GM12878 (cell line): ENCODE measurements at places on chromosomes 1 and 21. TPM values are rescaled to one million over a fixed set of nuclear protein-coding genes. Genes with fewer than 3 reads are reported as not detected.

COL11A1 gene
- polyA plus RNA-seq, result not detected in 2 replicates

TRIM67 gene
- not detected in 2 replicates for polyA plus RNA-seq

DISP1 gene
- polyA plus RNA-seq, result 1.3 and 1.4 TPM in 2 replicates

HMCN1 gene
- polyA plus RNA-seq, result not detected in 2 replicates

BGLAP gene
- 0.40 TPM in 1 of 2 replicates, not detected in the other for polyA plus RNA-seq

KCNJ15 gene
- not detected in 2 replicates for polyA plus RNA-seq

HYI gene
- 2.4 and 2.6 TPM in 2 replicates for polyA plus RNA-seq

CFAP107 gene
- not detected in 2 replicates for polyA plus RNA-seq

NMNAT2 gene
- polyA plus RNA-seq, result 1.4 and 2.0 TPM in 2 replicates

SLC1A7 gene
- not detected in 2 replicates for polyA plus RNA-seq

WDR77 gene
- polyA plus RNA-seq, result 153 and 166 TPM in 2 replicates

G0S2 gene
- 0.48 TPM in 1 of 2 replicates, not detected in the other for polyA plus RNA-seq

WLS gene
- polyA plus RNA-seq, result 0.12 TPM in 1 of 2 replicates, not detected in the other

DYRK3 gene
- 9.7 and 10.0 TPM in 2 replicates for polyA plus RNA-seq

BTBD8 gene
- 0.32 and 0.38 TPM in 2 replicates for polyA plus RNA-seq

TRPM2 gene
- polyA plus RNA-seq, result 2.5 and 2.7 TPM in 2 replicates

ILDR2 gene
- polyA plus RNA-seq, result 0.25 and 1.0 TPM in 2 replicates

LZIC gene
- 23.9 and 24.4 TPM in 2 replicates for polyA plus RNA-seq

ETV3L gene
- polyA plus RNA-seq, result 0.60 and 0.88 TPM in 2 replicates

LAMB3 gene
- polyA plus RNA-seq, result 0.18 and 0.19 TPM in 2 replicates

CDA gene
- not detected in 2 replicates for polyA plus RNA-seq

OR2L2 gene
- polyA plus RNA-seq, result not detected in 2 replicates

C1QC gene
- not detected in 2 replicates for polyA plus RNA-seq

BATF3 gene
- 11.9 and 20.4 TPM in 2 replicates for polyA plus RNA-seq

MARK1 gene
- polyA plus RNA-seq, result 0.14 TPM in 1 of 2 replicates, not detected in the other

LENEP gene
- polyA plus RNA-seq, result not detected in 2 replicates

C4BPA gene
- not detected in 2 replicates for polyA plus RNA-seq

HES4 gene
- 0.29 and 0.44 TPM in 2 replicates for polyA plus RNA-seq

SIKE1 gene
- 60.3 and 61.1 TPM in 2 replicates for polyA plus RNA-seq

RHOC gene
- polyA plus RNA-seq, result 122 and 130 TPM in 2 replicates

RNU1-1 gene
- polyA plus RNA-seq, result 3.6 and 4.3 TPM in 2 replicates

AK2 gene
- 347 and 360 TPM in 2 replicates for polyA plus RNA-seq

RIMS3 gene
- polyA plus RNA-seq, result 0.25 and 1.0 TPM in 2 replicates

FMO2 gene
- not detected in 2 replicates for polyA plus RNA-seq

CYP2J2 gene
- not detected in 2 replicates for polyA plus RNA-seq

F11R gene
- polyA plus RNA-seq, result 13.7 and 21.3 TPM in 2 replicates

BARHL2 gene
- polyA plus RNA-seq, result not detected in 2 replicates

UHMK1 gene
- polyA plus RNA-seq, result 28.0 and 28.4 TPM in 2 replicates

HES3 gene
- not detected in 2 replicates for polyA plus RNA-seq

LCE3E gene
- not detected in 2 replicates for polyA plus RNA-seq

TMEM200B gene
- polyA plus RNA-seq, result 0.25 and 0.34 TPM in 2 replicates

L1TD1 gene
- polyA plus RNA-seq, result 0.10 and 0.21 TPM in 2 replicates

NENF gene
- 5.3 and 10.8 TPM in 2 replicates for polyA plus RNA-seq

KRTAP10-8 gene
- not detected in 2 replicates for polyA plus RNA-seq

CLCA2 gene
- not detected in 2 replicates for polyA plus RNA-seq

UMODL1 gene
- polyA plus RNA-seq, result 0.04 TPM in 1 of 2 replicates, not detected in the other

RNF186 gene
- polyA plus RNA-seq, result not detected in 2 replicates

SPATA21 gene
- polyA plus RNA-seq, result 0.60 TPM in 1 of 2 replicates, not detected in the other

TSTD1 gene
- 100 and 115 TPM in 2 replicates for polyA plus RNA-seq
